ENCODE measurements at places on chromosomes 2 and 18. TPM values are rescaled to one million over a fixed set of nuclear protein-coding genes. Genes with fewer than 3 reads are reported as not detected.

The SCYGR4 gene
- not detected for total RNA-seq

The IL37 gene
- total RNA-seq, result not detected

The GKN1 gene
- total RNA-seq, result 0.83 TPM

The RAMP1 gene
- total RNA-seq, result 0.32 TPM

The ALLC gene
- total RNA-seq, result 0.06 TPM

The ITGB6 gene
- 1.3 TPM for total RNA-seq

The HRH4 gene
- total RNA-seq, result not detected

The G6PC2 gene
- total RNA-seq, result not detected

All from A549 treated with CORT108297 at 1 μM for 4 hours (cell line).